ENCODE measurements at places on chromosomes 3 and 15.
A peak's percentile ranks its signal among the peaks of the same experiment; 100 is the strongest.

DNA sequence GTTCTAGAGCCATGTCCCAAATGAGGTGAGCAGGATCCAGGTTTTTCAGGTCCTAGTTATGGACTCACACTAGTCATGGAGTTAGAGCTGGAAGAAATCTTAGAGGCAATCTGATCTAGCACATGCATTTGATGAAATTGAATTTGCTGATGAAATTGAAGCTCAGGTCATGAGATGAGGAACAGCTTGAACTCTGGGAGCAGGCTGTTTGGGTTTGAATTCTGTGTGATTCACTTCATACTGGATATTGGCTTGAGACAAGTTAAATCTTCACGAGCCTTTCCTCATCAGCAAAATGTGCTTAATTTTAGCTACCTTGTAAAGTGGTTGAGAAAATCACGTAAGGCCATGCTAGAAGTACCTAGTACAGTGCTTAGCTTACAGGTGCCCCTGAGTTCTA, 33.5 kb upstream of the PARL start:
- no peak for DNase-seq

DNA sequence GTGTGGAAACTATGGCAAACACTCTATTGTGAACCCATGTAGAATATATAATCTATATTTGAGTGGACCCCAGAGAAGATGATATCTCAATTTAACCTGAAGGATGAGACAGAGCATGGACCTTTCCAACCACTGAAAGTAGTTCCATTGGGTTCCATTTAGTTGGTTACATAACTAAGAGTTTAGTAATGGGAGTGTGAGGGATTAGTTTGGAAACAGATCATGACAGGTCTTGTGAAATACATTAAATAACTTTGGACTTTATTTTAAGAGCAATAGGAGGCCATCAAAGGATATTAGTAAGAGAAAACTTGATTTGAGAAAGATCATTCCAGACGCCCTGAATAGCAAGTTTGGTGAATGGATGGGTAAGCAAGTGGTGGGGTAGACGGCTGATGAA, 487.2 kb upstream of the ROBO2 start:
- DNase-seq, result no peak

GRCh38 chr15:92907896-92908712, 8.0 kb downstream of the CHD2 start:
- DNase-seq, result peak; percentile 32

GRCh38 chr3:126287171-126287535, 70.1 kb downstream of the KLF15 start:
- DNase-seq, result no peak

- DNase-seq, result no peak
Observed at GRCh38 chr15:70427167-70428120, 329.7 kb upstream of the TLE3 start.

DNA sequence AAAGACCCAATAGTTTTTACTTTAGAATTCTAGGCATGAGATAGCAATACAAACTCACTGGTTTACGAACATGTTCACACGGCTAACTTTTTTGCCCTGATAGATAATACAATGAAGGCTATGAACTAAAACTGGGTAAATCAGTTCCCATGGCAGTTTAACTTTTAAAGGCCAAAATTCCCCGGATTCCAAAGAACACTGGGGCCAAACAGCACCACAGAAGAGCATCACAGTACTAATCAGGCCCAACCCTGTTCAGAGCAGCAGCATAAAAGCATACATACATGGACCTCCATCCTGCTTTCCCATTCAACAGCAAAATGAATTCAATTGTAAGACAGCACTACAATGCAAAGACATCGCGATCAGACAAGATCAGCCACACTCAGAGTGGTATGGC, 540.3 kb upstream of the CCDC54 start:
- no peak for DNase-seq

DNA sequence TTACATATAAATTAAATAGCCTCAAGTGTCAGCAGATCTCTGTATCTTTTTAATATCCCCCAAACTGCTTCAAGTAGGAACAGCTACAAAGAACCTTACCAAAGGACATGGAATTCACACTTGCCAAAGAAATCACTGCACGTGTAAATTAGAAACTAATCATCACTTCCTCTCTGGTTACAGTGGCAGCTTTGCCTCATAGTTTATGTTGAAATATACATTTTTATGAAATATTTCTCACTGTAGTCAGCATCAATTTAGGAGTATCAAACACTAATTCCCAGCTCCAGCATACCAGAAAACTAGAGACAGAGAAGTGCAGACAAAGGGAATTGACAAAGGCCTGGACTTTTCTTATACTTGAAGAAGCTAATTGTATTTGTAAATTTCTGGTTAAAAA, 260.9 kb downstream of the TIGIT start:
- DNase-seq, result no peak

DNA sequence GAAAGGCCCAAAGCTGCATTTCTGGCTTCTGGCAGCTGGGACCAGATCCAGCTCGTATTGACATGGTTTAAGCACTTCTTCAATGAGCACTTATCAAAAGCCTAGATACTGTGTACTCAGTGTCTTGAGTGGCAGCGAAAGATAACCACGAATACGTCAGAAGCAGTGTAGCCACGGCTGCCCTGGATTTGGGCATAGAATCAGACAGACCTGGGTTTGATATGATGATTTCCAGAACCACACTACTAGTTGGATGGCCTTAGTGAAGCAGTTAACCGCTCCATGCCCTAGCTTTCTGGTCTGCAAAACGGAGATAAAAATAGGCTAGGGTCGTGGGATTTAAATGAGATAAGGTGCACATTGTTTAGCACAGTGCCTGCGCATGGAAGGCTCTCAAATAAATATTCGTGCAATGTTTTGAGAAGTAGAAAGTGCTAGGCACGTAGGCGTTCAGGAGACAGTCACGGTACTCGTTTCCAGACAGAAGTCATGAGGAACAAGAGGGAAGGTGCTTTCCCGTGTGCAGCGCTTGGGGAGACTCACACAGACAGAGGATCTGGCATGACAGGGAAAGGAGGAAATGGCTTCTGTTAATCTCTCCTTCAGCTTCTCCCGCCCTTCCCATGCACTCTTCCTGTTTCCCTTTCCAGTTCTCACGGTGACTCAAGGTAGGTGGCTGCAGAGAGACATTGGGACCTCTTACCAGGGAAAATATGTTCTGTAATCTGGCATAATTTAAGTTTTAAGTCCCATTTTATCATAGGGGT, 70.3 kb downstream of the CCNL1 start:
- DNase-seq, result peak; percentile 13

GRCh38 chr3:25894101-25894500, 104.2 kb downstream of the OXSM start:
- DNase-seq, result no peak

GRCh38 chr3:98574132-98574531, 19.3 kb downstream of the CPOX start:
- no peak for DNase-seq
